Stimulated activated CD8-positive, alpha-beta memory T cell treated with anti-CD3 and anti-CD28 coated beads, Interleukin-4, amount 100 ng/mL, for 1 hour (primary cell): ENCODE measurements at places on chromosomes 12 and 14.

- no peak for DNase-seq
Measured at GRCh38 chr14:54769951-54770863, 132.4 kb downstream of the GCH1 start.

- no peak for DNase-seq
Measured at GRCh38 chr12:98751580-98752115, 106.6 kb downstream of the APAF1 start.

DNA sequence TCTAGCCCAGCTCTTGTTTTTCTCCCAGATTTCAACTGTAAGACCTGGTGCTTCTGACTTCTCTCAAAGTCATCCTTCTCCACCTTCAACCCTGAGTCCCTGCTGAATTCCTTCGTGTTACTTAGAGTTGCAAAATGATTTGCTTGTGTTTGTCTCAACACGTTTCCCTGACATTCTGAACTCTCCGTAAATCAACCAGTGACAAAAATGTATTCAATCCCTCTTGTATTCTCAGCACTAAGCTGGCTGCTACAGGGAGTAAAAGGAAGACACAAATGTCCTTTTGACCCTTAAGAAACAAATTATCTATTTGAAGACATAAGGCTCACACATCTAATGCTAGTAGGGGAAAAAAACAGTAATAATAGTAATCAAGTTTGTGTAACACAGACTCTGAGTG, 514.0 kb upstream of the TMPO start:
- DNase-seq, result no peak

- no peak for DNase-seq
Measured at GRCh38 chr12:131147894-131148293, 194.2 kb downstream of the ADGRD1 start.

GRCh38 chr14:33855672-33856071, 95.2 kb downstream of the EGLN3 start:
- no peak for DNase-seq

GRCh38 chr14:95770777-95771176, 56.9 kb upstream of the TCL1A start:
- DNase-seq, result no peak

DNA sequence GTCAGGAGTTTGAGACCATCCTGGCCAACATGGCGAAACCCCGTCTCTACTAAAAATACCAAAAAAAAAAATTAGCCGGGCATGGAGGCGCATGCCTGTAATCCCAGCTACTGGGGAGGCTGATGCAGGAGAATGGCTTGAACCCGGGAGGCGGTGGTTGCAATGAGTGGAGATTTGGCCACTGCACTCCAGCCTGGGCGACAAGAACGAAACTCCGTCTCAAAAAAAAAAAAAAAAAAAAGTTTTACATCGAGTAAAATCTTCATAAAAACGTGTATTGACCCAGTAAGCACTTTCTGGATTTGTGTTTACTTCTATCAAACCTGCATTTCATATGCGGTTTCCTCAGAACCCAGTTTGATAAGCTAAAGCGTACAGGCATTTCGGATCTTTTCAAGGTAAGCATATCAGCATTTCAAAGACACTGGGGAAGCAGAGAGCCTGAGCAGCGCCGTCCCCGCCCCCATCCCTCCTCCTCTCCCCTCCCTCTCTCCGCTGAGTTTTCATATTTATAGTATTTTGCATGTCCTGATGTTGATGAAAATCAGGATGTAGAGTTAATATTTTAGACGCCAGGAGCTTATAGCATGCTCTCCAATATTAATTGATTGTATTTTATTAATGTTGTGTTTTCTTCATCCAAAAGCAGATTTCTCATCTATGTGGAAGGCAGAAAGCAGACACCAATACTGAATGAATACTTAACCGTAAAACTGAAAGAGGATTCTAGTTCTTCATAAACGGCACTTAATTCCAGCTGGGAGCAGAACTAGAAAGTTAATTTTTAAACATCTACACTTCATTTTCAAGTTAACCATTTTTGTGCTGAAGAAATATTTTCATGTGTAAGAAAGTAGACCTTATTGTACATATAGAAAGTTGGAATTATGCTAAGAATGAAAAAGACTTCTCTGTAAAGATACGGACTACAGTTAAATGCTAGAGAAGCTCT, 9.2 kb upstream of the HIP1R start:
- DNase-seq, result no peak
